ENCODE measurements at places on chromosomes 12 and 14. TPM values are rescaled to one million over a fixed set of nuclear protein-coding genes. Genes with fewer than 3 reads are reported as not detected.

The NID2 gene
- total RNA-seq, result 17.2 TPM

The ACAD10 gene
- 20.0 TPM for total RNA-seq

The IGFBP6 gene
- 47.7 TPM for total RNA-seq

The CPNE8 gene
- 23.4 TPM for total RNA-seq

The CPSF6 gene
- 56.7 TPM for total RNA-seq

The STAC3 gene
- total RNA-seq, result 1.2 TPM

The PPFIA2 gene
- total RNA-seq, result not detected

The HCAR2 gene
- total RNA-seq, result 0.17 TPM

The NTF3 gene
- total RNA-seq, result not detected

The TAS2R30 gene
- 6.7 TPM for total RNA-seq

The OR4E2 gene
- total RNA-seq, result not detected

The ERP27 gene
- total RNA-seq, result not detected

The ABCC9 gene
- total RNA-seq, result not detected

The AMIGO2 gene
- 241 TPM for total RNA-seq

The TPPP2 gene
- total RNA-seq, result not detected

The GPR84 gene
- total RNA-seq, result not detected

The ANKS1B gene
- not detected for total RNA-seq

The SLC39A5 gene
- total RNA-seq, result not detected

The PLEKHG7 gene
- not detected for total RNA-seq

The BDKRB2 gene
- 11.7 TPM for total RNA-seq

The PRPF39 gene
- total RNA-seq, result 33.0 TPM

The NOS1 gene
- not detected for total RNA-seq

The ZBTB42 gene
- total RNA-seq, result 1.9 TPM

The C14orf180 gene
- not detected for total RNA-seq

The OLR1 gene
- not detected for total RNA-seq

The SERPINA9 gene
- total RNA-seq, result 0.19 TPM

The SLC7A8 gene
- 74.5 TPM for total RNA-seq

The HOXC12 gene
- total RNA-seq, result not detected

The SMIM41 gene
- total RNA-seq, result 0.17 TPM

The SDR39U1 gene
- total RNA-seq, result 8.8 TPM

The SOAT2 gene
- not detected for total RNA-seq

The AICDA gene
- not detected for total RNA-seq

The EGLN3 gene
- total RNA-seq, result 8.3 TPM

The TMEM52B gene
- not detected for total RNA-seq

The DNAI7 gene
- total RNA-seq, result 0.50 TPM

The TOMM20L gene
- not detected for total RNA-seq

The RNASE4 gene
- 2.7 TPM for total RNA-seq

The LYZ gene
- not detected for total RNA-seq

The CMA1 gene
- not detected for total RNA-seq

The GPR132 gene
- total RNA-seq, result not detected

The TEX52 gene
- not detected for total RNA-seq

The CELA1 gene
- total RNA-seq, result not detected

The GDF3 gene
- not detected for total RNA-seq

The PLEKHD1 gene
- not detected for total RNA-seq

The ATL1 gene
- 21.2 TPM for total RNA-seq

The CTSG gene
- not detected for total RNA-seq

The FGF6 gene
- total RNA-seq, result not detected

The HNF1A gene
- total RNA-seq, result not detected

The PMCH gene
- not detected for total RNA-seq

All from mammary epithelial cell (primary cell).